ENCODE measurements at places on chromosomes 3 and 15.

DNA sequence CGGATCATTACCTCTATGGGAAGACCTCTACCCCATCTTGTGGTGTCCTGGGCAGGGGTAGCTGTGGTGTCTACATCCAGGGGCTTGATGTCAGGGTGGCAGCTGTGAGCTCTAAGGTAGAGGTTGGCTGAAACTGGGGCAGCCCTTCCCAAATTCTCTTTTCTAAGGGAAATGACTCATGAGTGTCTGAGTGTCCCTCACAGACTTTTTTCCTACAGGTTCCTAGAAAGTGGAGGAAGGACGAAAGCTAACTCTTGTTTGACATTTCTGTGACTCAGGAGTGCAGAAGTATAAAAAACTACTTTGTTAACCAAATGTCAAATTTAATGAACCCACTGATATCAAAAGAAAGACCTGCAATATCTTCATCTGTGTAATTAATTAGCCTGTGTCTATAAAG lies 481.5 kb downstream of the PDCD6IP start:
- no peak for DNase-seq

GRCh38 chr3:177210744-177211502 lies 13.6 kb upstream of the TBL1XR1 start:
- DNase-seq: no peak

GRCh38 chr15:26087881-26088280 lies 224.8 kb upstream of the ATP10A start:
- DNase-seq: no peak

DNA sequence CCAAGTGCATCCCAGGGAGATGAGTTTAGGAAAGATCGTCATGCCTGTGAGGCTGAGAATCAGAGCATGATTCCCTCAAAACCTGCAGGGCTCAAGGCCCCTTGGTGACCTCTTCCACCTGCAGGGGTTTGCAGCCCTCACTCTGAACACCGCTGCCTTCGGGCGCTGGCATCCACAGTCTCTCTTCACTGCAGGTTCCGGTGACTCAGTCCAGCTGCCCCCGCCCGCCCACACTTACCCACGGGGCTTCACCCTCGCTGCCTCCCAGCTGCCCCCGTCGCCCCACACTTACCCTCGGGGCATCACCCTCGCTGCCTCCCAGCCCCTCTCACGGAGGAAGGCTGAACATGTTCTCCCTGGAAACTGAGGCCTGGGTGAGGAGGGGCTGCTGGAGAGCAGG lies 277.1 kb downstream of the XXYLT1 start:
- DNase-seq: no peak

- no peak for DNase-seq
Observed at GRCh38 chr3:196177567-196177966, 33.6 kb downstream of the ZDHHC19 start.

- no peak for DNase-seq
Observed at GRCh38 chr15:82647835-82648256, 683 bp upstream of the CPEB1 start.

DNA sequence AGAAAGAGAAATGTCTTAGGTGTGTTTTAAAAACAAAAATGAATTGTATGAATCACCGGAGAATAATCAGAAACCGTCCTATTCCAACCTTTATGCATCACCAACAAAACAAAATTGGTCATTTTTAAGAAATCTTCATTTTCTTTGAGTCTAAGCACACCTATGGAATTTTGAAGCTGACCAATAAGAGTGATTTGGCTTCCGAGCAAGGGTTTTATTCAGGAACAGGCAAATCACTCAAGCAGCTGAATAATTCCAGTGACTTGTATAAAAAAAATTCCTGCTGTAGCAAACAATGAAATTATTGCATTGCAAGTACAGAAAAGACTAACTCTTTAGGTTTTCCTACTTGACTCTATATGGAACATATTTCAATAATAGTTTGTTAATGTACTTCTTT lies 83.8 kb upstream of the FNDC3B start:
- no peak for DNase-seq

DNA sequence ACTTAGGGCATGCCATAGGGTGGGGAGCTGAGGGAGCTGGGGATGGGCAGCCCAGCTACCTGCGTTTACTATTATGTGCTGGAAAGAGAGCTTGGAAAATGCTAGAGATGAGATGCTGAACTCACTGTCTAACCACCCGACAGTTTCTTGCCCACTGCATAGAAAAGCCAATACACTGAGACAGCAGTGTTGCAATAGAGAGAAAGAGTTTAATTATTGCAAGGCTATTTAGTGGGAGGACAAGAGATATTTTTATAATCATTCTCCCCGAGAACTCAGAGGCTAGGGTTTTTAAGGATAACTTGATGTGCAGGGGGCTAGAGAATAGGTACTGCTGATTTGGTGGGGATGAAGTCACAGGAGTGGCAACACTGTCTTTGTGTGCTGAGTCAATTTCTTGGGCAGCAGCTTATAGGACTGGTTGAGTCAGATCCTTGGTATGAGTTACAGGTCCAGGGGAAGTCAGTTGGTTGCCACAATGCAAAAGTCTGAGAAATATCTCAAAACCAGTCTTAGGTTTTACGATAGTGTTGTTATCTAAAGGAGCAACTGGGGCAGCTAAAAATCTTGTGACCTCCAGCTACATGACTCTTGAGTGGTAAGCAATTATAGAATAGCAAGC lies 205.9 kb downstream of the GABRG3 start:
- DNase-seq: no peak

- DNase-seq: no peak
Observed at GRCh38 chr3:127258733-127259132, 29.1 kb downstream of the PRR20G start.

GRCh38 chr15:100966997-100967396 lies 47.8 kb downstream of the LRRK1 start:
- DNase-seq: no peak

GRCh38 chr3:33575311-33575710 lies 135.1 kb upstream of the UBP1 start:
- no peak for DNase-seq
